RPMI7951 (cell line): ENCODE measurements at places on chromosomes 6 and 20. TPM values are rescaled to one million over a fixed set of nuclear protein-coding genes. Genes with fewer than 3 reads are reported as not detected.

DNA sequence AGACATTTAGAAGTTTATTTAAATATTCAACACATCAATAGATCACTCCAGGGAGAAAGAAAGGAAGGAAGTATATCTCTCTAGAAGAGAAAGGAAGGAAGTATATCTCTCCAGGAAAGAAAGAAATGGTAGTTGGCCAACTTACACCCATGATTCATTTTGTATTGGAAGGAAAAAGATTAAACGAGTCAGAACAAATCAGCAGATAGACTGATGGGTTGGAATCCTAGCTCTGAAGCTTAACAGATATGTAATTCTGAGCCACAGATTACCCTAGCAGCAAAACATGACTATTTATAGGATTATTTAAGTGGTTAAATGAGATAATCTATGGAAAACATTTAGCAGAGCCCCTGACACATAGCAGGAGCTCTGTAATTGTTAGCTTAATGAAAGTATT lies 27.1 kb downstream of the COL12A1 start:
- DNase-seq: no peak

MCHR2 gene
- not detected in 2 replicates for total RNA-seq

GRCh38 chr6:168105813-168106632 lies 27.0 kb upstream of the FRMD1 start:
- DNase-seq: no peak

GRCh38 chr6:41367700-41368099 lies 32.3 kb downstream of the NCR2 start:
- DNase-seq: peak; percentile 45

GRCh38 chr20:24670341-24670872 lies 201.0 kb downstream of the SYNDIG1 start:
- no peak for DNase-seq

ANGPT4 gene
- total RNA-seq: not detected in 2 replicates

PRR18 gene
- total RNA-seq: not detected in 2 replicates

PI16 gene
- total RNA-seq: not detected in 2 replicates

CYP39A1 gene
- total RNA-seq: 1.8 and 2.3 TPM in 2 replicates

THBS2 gene
- total RNA-seq: 90.8 and 93.5 TPM in 2 replicates

DNA sequence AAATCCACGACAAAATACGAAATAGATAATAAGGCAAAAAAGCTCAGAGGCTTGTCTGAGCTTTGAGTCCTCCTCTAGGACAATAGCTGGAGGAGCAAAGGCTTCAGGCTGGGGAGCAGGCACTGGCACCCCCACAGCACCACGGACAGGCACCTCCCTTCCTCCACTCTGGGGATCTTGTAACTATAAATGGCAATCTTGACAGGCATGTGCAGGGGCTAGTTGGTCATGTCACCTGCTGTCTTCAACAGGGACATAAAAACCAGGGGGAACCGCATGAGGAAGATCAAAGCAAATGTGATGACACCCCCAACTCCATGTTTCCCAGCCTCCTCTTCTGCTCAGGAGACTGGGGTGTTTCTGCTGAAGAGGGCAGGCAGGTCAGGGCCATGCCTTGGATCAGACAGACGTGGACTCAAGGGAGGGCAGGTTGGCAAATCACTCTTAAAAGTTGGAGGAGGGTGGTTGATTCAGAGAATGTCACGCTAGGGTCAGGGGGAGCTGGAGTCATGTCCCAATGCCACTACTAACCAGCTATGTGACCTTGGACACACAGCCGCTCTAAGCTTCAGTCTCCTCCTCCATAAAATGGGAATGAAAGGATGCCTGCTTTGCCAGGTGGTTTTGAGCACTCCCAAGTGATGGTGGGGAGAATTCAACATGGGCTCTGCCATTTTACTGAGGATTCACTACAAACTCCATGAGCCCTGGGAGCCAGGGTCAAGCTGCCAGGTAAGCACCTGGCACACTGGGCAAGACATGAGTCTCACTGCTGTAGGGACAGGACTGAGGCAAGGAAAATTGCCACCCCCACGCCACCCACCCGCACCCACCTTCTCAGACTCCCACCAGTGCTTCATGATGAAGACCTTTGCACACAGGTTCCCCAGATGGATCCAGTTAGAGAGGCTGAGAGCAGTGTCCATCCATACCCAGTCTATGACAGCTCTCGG lies 48.0 kb downstream of the NPEPL1 start:
- DNase-seq: no peak

GRCh38 chr6:44202972-44203750 lies 13.6 kb upstream of the MYMX start:
- no peak for DNase-seq

DUSP15 gene
- total RNA-seq: not detected in 2 replicates

- DNase-seq: no peak
Observed at GRCh38 chr6:44002067-44002592, 125.1 kb downstream of the MRPL14 start.

DNA sequence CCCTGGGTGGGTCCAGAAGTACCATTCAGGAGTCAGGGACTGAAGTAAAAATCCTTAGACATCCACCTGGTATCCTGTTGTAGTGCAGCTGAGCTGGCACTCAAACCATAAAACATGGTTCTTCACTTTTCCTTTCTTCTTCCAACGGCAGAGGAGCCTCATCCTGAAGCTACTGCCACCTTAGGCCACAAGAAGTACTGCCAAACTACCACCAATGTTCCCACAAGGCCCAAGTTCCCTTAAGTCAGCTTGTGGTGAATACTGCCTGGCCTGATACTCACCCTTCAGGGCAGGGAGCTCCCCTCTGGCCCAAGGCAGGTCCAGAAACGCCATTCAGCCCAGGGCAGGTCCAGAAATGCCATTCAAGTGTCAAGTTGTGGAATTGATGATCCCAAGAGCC lies 1053.4 kb upstream of the CITED2 start:
- DNase-seq: no peak

CCDC170 gene
- total RNA-seq: not detected in 2 replicates

IPCEF1 gene
- under 0.01 and 0.59 TPM in 2 replicates for total RNA-seq

- DNase-seq: no peak
Observed at GRCh38 chr6:101608703-101609102, 215.2 kb downstream of the GRIK2 start.

DNA sequence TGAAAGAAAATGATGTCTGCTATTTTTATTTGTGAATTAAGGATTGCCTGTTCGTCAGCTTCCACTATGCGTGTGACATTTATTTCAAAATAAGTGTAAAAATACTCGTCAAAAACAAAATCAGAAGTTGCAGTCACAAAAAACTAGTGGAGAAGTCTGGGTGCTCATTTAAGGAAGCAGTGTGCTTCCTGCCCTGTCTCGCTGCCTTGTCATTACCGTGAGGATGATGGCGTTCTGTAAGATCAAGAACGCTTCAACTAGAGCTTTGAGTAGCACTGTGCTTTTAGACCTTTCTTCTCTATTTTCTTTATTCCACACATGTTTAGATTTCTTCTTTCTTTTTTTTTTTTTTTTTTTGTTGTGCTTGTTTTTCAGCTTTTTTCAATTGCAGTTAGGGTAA lies 186.9 kb downstream of the TBC1D7 start:
- DNase-seq: no peak

GRCh38 chr20:63848003-63848911 lies 13.0 kb upstream of the ABHD16B start:
- no peak for DNase-seq

ENPP4 gene
- 0.29 and 0.36 TPM in 2 replicates for total RNA-seq

GRCh38 chr6:13614126-13614925 lies 809 bp upstream of the NOL7 start:
- peak; percentile 57 for DNase-seq

- DNase-seq: peak; percentile 21
Observed at GRCh38 chr20:58293453-58293852, 16.1 kb upstream of the RAB22A start.

DNA sequence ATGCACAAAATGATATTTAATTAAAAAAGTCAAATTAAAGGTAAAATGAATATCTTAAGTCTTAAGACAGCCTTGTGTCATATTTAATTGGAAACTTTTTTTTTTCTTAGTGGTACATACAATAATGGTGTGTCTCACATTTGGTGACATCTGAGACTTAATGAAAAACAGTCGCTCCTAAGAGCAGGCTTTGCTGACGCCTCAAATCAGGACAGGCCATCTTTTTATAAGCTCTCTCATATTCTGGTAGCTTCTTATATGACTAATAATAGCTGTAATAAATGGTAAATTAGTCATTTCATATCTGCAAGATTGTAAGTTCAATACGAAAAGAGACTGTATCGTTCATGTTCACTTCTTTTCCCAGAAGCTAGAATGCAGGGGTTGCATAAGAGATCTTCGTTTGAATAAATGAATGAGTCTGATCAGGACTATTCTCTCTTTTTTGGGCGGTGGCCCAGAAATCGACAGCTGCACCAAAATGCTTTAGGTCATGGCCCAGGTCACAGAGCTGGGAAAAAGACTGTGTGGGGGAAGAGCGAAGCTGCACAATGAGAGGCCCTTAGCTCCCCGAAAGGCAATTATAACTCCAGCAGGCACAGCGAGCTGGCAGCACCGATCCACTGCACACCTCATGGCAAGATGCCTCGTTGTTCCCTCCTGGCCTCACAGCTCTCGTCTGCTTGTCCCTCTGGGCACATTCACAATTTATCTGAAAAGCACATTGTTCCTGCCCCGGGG lies 69.4 kb downstream of the NRN1 start:
- DNase-seq: no peak

DNA sequence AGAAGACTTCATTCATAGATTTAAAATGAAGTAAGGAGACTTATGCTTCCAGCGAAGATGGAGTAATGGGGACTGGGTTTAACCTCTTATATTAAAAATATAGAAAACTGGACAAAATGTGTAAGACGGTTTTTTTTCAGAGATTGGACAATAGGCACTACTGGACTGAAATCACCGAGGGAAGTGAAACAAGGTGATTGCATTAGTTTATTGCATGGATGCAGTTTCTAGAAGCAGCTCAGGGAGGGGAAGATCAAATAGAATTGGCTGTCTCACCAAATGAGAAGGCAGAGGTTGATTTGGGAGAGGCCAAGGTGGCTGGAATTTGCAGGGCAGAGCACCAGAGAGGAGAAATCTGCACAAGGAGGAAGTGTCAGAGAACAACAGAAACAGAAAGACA lies 162.6 kb downstream of the DNAH8 start:
- no peak for DNase-seq

GRCh38 chr6:167547751-167548150 lies 222.9 kb downstream of the TTLL2 start:
- DNase-seq: peak; percentile 35

DNA sequence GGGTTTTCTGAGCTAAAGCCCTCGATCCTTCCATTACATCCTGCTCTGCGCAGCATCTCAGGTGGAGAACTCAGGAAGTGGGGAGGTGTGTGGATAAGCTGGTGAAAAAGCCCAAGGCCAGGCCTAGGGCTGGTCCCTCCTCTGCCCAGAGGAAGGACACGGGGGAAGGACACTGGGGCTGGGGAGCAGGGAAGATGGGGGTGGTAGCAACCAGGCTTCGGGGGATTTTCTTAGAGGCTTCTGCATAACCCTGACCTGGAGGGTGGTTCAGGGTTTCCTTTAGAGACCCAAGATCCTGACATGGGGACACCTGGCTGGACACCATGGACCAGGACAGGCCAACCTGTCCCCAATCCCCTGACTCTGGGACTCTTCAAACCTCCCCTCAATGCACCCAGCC lies 37.9 kb downstream of the SUN5 start:
- DNase-seq: no peak

DNA sequence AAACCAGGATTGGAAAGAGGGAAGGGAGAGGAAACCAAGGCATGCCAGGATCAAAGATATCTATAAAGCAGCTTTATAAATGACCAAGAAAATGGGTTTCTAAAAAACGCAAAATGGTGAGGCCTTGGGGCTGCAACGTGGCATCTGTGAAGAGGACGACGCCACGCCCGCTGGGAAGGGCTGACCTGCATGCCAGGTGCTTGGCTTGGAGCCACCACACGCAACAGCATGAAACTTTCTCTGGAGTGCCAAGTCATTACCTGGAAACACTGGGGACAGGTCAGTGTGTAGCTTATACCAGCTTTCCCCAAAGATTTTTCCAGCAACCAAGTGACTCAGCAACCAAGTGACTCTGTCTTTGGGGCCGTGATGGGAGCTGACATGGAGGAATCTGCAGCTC lies 82.5 kb downstream of the POPDC3 start:
- no peak for DNase-seq

GRCh38 chr6:28251661-28252008 lies 434 bp downstream of the ZKSCAN4 start:
- peak; percentile 12 for DNase-seq

- DNase-seq: no peak
Observed at GRCh38 chr6:141990840-141991239, 141.9 kb upstream of the GJE1 start.
